ENCODE measurements at places on chromosomes 1 and 21.

GRCh38 chr1:8202182-8202905 lies 115.6 kb upstream of the SLC45A1 start:
- no peak for DNase-seq

GRCh38 chr1:25053576-25054250 lies 123.6 kb upstream of the RUNX3 start:
- no peak for DNase-seq

- no peak for DNase-seq
Observed at GRCh38 chr1:106268070-106268469, 788.4 kb upstream of the PRMT6 start.

DNA sequence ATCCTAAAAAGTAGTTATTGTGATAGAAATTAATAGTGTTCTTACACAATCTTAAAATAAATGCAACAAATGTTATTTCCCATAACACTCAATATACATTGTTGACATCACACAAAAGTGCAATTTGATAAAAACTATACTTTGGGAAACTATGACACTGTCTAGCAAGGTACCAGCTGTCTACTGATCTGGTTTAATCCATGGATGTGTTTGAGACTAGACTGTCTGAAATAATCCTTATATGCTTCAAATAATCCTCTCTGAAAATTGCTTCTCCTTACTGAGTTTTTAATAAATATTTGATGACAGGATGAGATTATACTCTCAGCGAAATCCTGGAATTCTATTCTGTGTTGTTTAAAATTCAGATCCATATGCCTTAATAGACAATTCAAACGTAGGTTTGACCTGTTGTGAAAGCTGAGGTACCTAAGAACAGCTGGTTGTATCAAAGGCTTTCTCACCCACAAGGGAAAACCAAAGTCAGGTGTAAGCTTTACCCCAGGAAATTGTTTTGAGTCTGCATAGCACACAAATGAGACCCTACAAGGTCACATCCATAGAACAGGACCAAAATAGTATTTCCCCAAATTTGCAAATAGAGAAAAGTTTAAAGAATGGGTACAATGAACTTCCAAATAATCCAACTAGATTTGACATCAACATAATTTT lies 8.8 kb upstream of the GFI1 start:
- no peak for DNase-seq

DNA sequence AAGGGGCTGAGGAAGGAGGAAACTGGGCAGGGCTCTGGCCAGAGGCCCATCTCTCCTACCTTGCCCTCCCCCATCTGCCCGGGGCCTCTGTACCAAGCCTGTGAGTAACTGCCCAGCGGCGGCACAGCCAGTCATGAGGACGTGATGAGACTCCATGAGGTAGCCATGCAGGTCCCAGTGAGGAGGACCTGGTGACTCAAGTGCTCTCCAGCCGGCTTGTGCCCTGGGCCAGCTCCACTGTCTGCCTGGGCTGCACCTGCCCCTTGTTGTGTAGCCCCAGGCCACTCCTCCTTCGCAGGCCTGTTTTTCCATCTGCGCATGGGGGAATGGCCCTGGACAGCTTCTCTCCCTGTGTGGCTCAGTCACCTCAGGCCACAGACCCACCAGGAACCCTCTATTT lies 42.0 kb upstream of the PADI1 start:
- DNase-seq = no peak

GRCh38 chr1:9657521-9658032 lies 6.0 kb downstream of the PIK3CD start:
- DNase-seq = no peak

DNA sequence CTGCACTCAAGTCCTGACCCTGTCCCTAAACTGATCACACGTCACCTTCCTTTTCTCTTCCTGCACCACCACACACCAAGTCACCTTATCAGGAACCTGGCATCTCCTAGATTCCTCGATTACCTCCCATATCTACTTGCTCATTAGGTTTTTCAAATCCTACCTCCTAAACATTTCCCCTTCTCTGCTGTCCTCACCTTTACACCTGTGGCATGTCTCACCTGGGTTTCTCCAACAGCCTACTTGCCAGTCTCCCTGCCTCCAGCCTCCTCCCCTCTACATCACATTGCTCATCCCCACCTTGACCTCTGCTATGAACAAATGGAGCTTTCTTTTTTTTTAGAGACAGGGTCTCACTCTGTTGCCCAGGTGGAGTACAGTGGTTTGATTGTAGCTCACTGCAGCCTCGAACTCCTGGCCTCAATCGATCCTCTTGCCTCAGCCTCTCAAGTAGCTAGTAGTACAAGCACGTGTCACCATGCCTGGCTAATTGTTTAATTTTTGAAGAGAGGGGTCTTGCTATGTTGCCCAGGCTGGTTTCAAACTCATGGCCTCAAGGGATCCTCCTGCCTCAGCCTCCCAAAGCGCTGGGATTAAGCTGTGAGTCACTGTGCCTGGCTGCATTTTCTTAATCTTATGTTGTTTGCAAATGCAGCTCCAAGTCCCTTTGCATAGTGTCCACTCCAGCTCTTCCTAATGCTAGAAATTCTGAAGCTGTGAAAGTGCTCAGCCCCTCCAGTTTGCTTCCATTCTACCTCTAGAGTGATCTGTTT lies 6.3 kb downstream of the IGSF9 start:
- no peak for DNase-seq

- DNase-seq = no peak
Observed at GRCh38 chr1:197485790-197486189, 217.7 kb downstream of the CRB1 start.

DNA sequence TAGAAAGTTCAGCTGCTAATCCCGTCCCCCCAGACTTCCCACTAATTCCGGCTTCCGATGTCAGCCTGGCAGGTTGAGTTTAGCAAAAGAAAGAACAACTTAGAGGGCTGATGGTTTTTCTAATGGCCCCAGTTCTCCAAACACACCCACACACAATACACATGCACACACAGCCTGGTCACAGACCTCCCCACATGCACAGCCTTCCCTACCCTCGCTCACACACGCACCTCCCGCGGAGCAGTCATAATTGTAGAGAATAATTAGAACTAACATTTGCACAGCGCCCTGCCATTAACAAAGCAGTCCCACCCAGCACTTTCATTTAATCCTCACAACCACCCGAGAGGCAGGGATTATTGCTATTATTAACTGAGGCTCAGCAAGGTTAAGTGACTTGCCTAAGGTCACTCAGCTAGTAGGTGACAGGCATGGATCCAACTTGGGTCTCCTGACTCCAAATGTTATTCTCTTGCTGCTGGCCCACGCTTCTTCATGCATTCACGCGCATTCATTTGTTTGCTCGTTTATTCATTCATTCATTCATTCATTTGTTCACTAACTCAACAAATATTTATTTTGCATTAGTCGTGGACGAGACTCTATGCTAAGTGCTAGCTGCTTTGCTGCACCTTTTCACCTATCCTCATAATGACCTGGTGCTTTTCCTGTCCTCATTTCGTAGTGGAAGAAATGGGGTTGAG lies 274.9 kb downstream of the FOXD2 start:
- DNase-seq = no peak

DNA sequence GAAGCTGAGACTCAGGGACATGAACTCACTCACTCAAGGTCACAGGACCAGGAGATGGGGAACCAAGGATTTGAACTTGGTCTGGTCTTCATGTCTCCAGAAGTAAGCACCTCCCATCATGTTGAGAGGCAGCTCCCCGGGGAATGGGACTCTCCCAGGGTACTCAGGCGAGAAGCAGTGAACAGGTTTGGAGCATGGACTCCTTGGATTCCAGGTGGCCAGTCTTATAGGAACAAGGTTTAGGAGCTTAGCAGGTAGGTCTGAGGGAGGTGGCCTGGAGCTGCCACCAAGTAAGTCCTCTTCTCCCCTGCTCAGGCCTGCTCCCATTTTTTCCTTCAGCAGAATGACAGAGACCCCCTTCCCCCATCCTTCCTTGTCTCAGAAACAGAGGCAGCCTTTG lies 14.9 kb upstream of the ARHGEF10L start:
- DNase-seq = no peak

- no peak for DNase-seq
Observed at GRCh38 chr1:166083887-166084286, 82.9 kb downstream of the FAM78B start.

DNA sequence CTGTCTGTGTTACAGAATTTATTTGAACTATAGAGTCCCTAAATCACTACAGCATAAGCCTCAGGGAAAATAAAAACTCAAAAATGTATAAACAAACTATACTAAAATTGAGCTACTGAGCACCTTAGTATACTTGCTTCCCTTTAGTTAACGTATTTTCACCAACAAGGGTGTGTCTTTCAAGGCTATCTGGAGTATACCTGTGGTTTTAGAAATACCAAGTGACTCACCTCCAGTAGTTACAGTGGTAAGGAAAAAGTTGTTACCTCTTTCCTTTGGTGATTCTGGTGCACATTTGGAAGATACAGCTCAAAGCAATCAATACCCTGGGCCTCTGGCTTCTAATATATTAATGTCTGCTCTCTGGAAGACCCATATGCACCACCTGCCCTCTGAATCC lies 68.0 kb upstream of the C1orf105 start:
- no peak for DNase-seq

GRCh38 chr21:14889080-14889810 lies 175.6 kb downstream of the NRIP1 start:
- no peak for DNase-seq

DNA sequence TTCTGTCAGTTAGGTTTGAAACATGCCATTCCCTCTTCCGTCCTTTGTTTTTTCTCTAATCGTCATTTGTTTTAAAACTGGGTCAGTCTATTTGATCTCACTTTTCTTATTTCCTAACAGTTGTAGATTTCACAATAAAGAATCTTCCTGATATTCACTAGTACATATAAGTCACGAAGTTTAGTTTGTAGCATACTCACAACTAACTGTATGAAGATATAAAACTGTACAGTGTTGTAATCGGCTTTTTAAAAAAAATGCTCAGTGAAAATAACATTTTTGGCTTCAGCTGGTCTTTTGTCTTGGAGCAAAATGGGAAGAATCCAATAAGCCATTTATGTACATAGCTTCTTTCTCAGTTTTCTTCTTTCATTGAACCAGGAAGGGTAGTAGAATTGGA lies 78.3 kb downstream of the NCAM2 start:
- DNase-seq = no peak

DNA sequence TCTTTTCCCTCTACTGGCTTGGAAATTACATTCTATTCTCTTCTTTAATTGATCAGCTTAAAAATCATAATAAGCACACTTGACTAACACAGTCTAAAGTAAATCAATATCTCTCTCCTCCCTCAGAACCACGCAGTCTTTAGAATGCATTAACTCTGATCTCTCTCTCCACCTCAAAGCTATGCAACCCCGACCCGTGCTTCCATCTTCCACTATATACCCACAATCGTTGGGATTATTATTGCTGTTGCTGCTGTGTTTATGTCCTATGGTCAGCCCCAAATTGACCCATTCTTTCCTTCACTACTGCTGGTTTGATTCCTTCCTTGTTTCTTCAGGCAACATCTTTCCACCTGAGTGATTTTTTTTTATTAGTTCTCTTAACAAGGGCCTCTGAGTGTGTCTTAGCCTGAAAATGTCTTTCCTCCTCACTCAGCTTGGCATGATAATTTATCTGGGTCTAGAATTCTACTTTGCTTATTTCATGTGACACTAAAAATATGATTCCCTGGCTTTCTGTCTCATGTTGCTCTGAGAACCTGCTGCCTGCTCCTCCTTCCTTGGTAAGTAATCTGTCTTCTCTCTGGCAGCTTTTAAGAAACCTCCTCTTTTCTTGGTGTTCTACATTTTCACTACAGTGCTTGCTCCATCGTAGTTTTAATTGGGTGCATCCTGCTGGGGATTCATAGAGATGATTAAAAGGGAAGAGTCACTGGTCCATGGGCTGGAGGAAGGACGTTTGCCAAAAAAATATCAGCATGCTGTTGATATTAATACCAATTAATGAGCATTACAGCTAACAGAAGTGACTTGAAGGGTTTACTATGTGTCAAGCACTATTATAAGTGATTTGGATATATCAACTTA lies 472.2 kb downstream of the MATN1 start:
- no peak for DNase-seq

DNA sequence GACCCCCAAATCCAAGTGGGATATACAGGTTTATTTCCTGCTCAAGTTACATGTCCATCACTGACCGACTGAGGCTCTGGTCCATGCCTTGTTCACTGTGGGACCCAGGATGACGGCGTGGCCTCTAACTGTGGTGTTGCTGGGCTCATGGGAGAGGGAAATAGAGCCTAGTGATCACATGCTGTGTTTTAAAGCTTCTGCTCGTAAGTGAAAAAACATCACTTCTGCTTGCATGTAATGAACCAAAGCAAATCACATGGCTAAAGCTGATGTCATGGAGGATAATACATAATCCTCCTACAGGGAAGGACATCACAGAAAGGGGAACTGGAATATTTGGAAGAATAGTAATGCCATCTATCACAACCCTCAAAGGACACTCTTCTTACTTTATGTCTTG lies 107.6 kb downstream of the FASLG start:
- DNase-seq = no peak

DNA sequence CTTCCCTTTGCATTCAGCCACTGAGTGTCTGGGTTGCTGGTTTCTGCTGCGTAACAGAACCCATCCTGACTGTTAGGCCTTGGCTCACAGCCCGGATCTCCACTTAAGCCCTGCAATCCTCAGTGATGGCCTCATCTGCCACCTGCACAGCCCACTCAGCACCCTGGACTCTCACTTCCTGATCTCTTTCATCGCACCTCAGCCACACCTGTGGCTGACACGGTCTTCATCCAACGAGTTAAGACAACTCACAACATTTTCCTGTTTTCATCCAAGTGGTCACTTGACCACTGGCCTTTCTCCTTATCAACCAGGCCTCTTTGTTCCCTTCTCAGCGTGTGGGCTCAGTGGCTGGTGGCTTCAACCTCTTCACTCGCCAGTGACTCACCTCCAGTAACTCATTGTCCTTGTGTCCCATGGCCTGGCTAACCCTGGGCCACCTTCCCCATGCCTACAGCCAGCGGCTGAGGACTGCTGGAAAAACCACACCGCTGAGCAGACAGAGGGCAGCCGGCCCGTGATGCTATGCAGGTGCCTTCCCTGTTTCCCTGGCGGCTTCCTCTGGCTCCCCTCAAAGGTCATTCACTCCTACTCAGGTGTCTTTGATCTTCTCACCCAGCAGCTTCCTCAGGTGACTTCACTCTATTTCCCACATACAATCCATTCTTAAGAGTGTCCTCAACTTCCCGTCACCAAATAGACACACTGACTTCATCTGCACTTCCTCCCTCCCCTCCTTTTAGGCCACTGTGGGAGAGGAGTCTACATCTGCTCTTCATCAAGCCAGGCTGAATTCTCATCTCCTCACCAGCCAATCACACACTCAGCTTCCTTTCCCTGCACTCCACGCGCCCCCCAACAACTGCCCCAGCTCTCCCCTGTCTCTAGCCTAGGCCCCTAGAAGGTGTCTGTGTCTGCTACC lies 19.9 kb upstream of the EDN2 start:
- no peak for DNase-seq

DNA sequence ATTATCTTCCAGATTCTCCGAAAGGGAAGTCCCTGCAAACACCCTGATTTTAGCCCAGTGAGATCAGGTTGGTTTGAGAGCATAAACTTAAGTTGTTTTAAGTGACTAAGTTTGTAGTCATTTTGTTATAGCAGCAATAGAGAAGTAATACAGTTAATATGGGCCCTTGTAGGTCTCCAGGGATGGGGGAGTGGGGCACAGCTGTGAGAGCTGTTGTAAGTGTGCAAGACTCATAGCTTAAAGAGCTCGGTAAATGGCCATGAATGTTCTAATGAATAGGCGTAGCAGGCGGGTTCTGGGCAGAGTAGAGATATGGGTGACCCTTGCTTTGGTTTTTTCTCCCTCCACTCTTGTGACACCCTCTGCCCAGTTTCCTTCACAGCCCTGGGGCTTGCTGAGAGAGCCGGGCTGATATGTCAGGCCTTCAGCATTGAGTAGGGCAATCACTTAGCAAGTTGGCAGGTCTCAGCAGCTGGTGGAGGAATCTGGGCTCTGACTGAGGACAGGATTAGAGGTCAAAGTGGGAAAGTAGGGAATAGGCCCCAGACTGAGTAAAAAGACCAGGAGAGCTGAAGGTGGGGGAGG lies 16.0 kb upstream of the ID3 start:
- DNase-seq = no peak
